Stimulated activated CD4-positive, alpha-beta T cell treated with anti-CD3 and anti-CD28 coated beads, TNF-alpha, amount 100 ng/mL, for 48 hours (primary cell): ENCODE measurements at places on chromosomes 3 and 15.

DNA sequence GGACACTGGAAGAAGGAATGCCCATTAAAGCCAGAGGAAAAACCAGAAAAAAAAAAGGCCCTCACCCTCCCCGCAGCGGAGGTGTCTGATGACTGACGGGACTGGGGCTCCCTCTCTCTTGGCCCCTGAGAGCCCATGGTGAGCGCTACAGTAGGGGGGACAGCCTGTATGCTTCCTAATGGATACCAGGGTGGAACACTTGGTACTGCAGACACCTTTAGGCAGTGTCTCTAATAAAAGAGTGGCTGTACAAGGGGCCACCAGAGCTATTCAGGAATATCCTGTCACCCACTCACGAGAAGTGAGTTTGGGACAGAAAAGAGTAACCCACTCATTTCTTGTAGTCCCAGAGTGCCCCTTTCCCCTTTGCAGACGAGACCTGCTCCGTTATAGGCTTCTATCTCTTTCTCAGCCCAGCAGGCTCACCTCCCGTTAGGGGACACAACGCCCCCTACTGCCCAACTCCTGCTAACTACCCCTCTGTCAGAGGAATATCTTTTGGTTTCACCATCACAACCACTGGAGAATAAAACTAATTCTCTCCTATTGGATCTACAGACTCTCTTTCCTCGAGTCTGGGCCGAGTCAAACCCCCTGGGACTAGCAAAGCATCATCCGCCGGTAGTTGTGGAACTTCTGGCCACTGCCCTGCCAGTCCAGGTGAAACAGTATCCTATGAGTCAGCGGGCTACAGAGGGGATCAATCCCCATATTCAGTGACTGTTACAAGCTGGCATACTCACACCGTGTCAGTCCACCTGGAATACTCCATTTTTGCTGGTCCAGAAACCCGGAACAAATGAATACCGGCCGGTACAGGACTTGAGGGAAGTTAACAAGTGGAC is 40.8 kb downstream of the ZBTB11 start:
- DNase-seq, result peak; percentile 77

GRCh38 chr3:112974894-112975293 is at the start of gene CD200R1:
Gene CD200R1, minus strand, starts transcription at chr3:112975103. Its CDS starts 246 bp downstream, at chr3:112974857.
- DNase-seq, result no peak

DNA sequence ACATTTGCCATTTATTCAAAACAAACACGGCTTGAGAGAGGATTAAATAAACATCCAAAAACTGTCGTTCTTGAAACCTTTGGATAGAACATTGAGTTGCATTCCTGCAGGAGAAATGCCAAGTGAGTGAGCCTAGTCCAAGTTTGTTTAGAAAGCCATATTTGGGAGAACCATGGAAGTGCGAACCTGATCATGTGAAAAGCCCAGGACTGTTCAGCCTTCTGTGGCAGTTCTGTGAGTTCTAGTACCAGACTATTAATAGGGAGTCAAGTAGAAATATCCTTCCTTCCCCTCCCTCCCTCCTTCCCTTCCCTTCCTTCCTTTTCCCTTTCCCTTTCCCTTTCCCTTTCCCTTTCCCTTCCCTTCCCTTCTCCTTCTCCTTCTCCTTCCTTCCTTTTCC is 470.4 kb downstream of the LPP start:
- DNase-seq, result no peak

GRCh38 chr15:100100926-100101325 is 240.8 kb downstream of the ADAMTS17 start:
- DNase-seq, result no peak

- no peak for DNase-seq
Observed at GRCh38 chr3:159266779-159267178, 464.9 kb downstream of the MFSD1 start.

DNA sequence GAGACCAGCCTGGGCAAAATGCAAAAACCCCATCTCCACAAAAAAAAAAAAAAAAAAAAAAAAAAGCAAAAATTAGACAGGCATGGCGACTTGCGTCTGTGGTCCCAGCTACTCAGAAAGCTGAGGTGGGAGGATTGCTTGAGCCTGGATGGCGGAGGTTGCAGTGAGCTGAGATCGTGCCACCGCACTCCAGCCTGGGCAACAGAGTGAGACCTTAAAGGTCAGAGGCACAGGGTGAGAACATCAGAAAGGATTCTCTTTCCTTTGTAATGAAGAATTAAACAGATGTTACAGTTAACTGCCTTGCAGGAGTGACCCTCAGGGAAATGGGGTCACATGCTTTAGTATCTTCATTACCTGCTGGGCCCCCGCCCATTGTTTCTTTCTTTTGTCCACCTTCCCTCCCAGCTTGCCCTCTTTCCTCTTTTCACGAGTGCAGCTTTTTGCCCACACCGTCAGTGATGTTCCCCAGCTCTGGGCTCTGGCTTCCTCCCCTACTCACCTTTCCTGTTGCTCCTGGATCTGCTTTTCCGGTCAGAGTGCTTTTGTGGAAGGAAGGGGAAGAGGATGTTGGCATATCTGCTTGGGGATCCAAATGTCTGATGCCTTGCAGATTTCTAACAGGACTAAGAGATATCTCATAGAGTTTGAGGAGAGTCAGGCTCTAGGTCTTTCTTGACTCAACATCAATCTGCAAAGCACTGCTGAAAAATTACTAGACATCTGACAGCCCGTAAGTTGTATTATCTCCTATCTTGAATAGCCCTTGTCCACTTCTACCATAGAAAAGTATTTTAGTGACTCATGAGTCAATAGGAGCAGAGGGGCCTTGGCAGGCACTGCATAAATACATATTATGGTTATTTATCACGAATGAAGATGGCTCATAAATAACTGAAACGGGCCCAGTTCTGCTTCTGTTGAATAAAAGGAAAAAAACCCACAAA is 35.6 kb upstream of the NDUFB4 start:
- DNase-seq, result no peak

- DNase-seq, result no peak
Observed at GRCh38 chr15:60523056-60523455, 44.1 kb upstream of the ICE2 start.

GRCh38 chr15:82851306-82851850 is 42.0 kb downstream of the WHAMM start:
- no peak for DNase-seq

GRCh38 chr3:77146004-77146403 is 106.1 kb downstream of the ROBO2 start:
- no peak for DNase-seq

GRCh38 chr3:151357463-151357850 is 27.1 kb downstream of the P2RY12 start:
- no peak for DNase-seq

DNA sequence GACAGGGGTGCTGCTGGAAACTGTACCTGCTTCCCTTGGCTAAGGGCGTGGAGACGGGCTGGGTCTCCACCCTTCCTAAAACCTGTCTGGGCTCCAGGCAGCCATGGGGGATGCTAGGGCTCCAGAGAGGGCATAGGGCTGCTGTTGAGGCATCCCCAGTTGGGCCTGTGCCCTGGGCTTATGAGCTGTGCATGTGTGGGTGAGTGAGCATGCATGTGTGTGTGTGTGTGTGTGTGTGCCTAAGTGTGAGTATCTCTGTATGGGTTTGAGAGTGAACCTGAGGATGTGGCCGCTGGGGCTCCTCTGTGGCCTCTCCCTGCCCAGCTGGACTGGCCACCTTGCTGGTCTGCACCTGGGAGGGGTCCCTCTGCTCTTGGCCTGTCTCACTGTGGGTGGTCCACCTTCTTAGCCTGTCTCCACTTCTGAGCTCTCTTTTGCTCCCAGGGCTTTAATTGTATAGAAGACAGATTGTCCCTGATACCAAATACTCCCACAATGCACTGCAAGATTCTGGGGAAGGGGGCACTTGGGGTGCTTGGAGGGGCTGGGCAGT is 11.9 kb upstream of the TMEM115 start:
- no peak for DNase-seq

DNA sequence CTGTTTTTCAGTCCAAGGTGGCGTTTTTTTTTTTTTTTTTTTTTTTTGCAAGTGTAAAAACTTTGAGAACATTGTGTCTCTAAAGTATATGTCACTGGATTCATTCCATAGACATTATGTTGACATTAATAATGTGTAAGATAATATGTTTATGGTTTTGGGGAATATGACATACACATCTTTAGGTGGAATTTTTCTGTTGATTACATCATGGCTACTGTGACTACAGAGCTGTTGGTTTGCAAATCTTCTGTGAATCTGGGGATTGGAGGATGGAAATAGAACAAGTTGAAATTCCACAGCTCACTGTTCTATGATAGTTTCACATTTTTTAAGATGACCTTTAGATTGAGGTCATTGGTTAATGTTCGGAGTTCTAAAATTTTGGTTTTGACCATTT is 24.4 kb upstream of the PLSCR2 start:
- DNase-seq, result no peak

DNA sequence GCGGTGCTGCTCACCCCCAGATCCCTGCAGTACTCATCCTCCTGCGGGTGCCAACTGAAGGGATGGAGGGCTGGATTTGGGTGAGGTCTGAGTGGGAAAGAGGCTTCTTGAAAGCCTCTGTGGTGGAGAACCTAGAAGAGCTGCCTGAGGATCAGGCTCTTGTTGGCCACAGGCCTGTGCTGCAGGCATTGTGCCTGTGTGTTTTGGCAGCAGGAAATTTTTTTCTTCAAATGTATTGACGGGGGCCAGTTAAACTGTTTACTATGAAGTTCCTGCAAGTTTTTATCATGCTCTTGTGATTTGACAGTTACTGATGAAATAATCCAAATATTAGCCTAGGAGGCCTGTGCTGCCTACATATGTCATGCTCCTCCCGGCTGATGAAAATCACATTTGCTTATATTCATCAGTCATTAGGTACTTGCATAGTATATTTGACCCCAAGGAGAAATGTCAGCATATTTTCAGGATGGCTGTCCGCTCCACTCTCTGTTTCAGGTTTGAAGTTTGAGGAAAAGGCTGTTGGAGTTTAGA is 103.1 kb downstream of the THSD4 start:
- DNase-seq, result no peak

GRCh38 chr15:74937272-74937589 is 642 bp downstream of the COX5A start:
- no peak for DNase-seq

- no peak for DNase-seq
Observed at GRCh38 chr3:194945508-194945907, 259.8 kb downstream of the FAM43A start.

DNA sequence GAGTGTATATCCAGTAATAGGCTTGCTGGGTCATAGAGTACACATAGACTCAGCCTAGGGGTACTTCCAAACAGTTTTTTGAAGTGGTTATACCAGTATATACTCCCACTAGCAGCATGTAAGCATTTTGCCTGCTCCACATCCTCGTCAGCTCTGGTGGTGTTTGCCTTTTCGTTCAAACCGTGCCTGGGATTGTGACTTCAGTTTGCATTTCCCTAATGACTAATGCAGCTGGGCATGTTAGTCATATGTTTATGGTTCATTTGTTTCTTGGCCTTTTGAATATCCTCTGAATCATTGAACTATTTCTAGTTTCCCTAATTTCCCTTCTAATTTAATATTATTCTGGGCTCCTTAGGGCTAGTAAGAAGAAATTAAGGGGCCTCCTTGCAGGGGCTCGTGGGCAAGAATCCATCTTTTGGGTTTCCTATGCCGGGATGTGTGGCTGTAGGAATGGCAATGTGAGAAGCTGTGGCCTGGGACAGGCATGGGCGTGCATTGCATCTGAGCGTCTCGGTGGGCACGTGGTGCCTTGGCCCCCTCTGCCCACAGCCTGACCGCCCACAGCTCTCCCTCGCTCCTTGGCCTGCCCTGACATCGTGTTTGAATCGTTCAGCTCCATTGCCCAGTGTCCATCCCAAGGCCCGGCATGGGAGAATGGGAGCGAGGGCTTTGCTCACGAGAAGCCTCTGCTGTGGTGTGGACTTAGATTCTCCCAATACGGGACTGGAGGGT is 26.4 kb downstream of the FAH start:
- no peak for DNase-seq

- peak; percentile 19 for DNase-seq
Observed at GRCh38 chr15:84023636-84024035, 211.9 kb upstream of the GOLGA6L4 start.

- DNase-seq, result no peak
Observed at GRCh38 chr3:5331567-5332269, 144.2 kb downstream of the EDEM1 start.

GRCh38 chr15:78930577-78931388 is 14.1 kb downstream of the CTSH start:
- DNase-seq, result no peak
